Cortex of kidney (tissue), 1 donor: ENCODE measurements at places on chromosomes 6 and 20.

- DNase-seq: no peak
Observed at GRCh38 chr20:52948491-52948890, 23.7 kb upstream of the TSHZ2 start.

GRCh38 chr6:1901556-1901955 is 291.8 kb downstream of the FOXC1 start:
- no peak for DNase-seq

GRCh38 chr20:54624706-54625390 is 149.5 kb downstream of the DOK5 start:
- no peak for DNase-seq

- DNase-seq: no peak
Observed at GRCh38 chr20:64238115-64238825, 17.3 kb upstream of the PCMTD2 start.

DNA sequence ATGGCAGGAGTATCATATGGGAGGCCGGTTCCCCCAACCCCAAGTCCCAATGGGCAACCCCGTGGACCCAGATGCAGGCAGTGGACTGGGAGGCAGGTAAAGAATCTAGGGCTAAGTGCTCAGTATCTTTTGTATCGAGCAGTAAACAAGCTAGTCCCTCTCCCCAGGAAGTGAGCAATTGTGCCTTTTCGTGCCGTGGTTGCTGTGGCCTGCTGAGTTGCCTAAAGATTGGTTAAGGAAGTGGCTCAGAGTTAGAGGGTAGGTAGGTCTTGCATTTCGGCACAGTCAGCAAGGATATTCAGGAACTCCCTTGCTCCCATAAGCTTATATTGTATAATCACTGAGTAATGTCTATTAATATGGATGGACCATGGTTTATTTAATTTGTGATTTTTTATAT is 1.3 kb upstream of the DNAH8 start:
- no peak for DNase-seq

GRCh38 chr6:85368631-85369030 is 81.3 kb upstream of the NT5E start:
- DNase-seq: no peak

- no peak for DNase-seq
Observed at GRCh38 chr6:125668071-125668470, 81.4 kb upstream of the HEY2 start.

- no peak for DNase-seq
Observed at GRCh38 chr6:33639559-33639958, 18.4 kb downstream of the ITPR3 start.

DNA sequence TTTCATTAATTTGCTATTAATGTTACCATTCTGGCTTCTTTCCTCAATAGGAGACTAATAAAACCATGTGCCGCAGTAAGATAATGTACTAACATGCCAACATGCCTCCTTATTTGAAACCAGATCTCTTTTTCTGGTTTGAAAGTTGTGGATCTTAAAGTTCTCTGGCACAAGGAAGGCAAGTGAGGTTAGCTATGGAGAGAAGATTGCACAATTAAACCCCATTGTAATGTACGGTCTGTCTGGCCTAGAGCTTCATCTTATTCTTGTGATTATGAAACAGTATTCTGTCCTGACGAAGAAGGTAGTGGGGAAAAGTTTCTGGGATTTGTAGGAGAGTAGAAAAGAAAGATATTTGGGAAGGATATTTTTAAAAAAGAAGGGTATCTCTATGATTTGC is 68.4 kb downstream of the EYA4 start:
- no peak for DNase-seq

DNA sequence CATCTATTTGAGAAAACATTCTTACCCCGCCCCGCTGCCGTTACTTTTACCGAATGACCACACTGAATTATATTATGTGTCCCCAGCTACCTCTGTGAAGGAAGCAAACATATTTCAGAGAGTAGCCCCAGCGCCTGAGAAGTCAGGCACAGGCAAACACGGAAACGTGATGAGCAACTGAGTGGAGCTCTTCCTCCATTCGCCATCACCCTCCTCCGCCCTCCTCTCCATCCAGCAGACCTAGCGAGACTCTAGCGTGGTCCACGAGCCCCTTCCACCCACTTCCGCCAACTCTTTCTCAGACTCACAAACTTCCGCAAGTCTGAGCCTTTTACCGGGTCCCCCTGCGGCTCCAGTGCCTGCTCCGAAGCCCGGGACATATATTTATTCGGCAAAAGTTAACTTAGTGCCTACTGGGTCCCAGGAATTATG is 582 bp downstream of the SNRPB start:
- no peak for DNase-seq

GRCh38 chr6:170255426-170256125 is 35.3 kb downstream of the DLL1 start:
- no peak for DNase-seq

DNA sequence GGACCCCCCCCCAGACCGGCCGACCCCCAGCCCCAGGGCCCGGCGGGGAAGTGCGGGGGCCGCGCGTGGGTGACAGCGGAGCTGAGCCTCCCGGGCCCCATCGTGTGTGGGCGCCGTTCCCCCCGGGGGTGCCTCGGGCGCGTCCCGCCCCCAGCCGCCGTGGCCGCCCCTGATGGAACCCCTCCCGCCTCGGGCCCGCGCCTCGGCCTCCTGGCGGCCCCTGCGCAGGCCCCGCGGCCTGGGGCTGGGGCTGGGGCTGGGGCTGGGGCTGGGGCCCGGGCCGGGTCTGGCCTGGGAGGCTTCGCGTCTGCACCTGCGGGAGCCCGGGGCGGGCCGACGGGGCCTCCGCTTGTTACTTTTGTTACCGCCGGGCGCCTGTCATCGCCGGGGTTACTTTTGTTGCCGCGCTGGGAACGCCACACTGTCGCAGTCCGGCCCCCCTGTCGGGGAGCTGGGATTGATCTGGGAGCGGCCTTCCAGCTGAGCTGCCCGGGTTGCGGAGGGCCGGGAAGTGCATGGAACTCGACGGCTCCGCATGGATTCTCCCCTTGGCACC is 598 bp downstream of the OGFR start:
- DNase-seq: no peak

DNA sequence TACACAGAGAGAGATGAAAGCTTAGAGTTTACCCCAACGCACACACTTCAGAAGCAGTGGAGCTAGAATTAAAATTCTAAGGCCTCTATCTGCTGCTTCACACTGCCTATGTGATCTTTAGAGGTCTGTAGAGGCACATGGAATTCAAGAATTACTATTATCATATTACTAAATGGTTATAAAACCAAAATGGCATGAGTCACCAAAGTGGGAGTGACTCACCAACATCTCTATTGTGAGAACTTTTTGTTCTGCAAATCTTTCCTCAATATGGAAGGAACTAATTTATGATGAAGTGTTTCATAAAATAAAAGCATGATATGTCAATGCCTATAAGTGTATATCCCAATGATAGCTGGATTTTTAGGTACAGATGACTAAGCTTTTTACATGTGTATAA is 28.5 kb upstream of the TMEM244 start:
- DNase-seq: no peak

GRCh38 chr6:91330896-91331295 is 744.0 kb upstream of the MAP3K7 start:
- no peak for DNase-seq
